ENCODE measurements at places on chromosomes 12 and 14.
A peak's percentile ranks its signal among the peaks of the same experiment; 100 is the strongest.

DNA sequence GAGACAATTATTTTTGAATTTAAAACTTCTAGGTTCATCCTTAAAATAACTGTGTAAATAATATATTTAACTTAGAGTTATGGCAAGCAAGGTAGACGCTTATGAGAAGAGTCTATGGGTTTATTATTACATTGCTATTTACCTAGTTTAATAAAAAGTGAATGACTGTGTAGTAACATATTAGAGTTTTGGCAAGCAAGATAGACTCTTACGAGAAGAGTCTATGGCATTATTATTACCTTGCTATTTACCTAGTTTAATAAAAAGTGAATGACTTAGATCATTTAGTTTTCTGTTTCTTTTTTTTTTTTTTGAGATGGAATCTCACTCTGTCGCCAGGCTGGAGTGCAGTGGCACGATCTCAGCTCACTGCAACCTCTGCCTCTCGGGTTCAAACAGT lies 3.8 kb downstream of the RNF34 start:
- DNase-seq = no peak

GRCh38 chr12:118327391-118327790 lies 45.3 kb downstream of the TAOK3 start:
- DNase-seq = no peak

GRCh38 chr12:21614506-21614905 lies 9.9 kb upstream of the GYS2 start:
- DNase-seq = no peak

GRCh38 chr12:113088971-113089756 lies 32.6 kb downstream of the DTX1 start:
- no peak for DNase-seq

GRCh38 chr14:52877628-52878027 lies 73.2 kb downstream of the FERMT2 start:
- no peak for DNase-seq

- no peak for DNase-seq
Measured at GRCh38 chr14:88750945-88751344, 41.8 kb downstream of the EML5 start.

DNA sequence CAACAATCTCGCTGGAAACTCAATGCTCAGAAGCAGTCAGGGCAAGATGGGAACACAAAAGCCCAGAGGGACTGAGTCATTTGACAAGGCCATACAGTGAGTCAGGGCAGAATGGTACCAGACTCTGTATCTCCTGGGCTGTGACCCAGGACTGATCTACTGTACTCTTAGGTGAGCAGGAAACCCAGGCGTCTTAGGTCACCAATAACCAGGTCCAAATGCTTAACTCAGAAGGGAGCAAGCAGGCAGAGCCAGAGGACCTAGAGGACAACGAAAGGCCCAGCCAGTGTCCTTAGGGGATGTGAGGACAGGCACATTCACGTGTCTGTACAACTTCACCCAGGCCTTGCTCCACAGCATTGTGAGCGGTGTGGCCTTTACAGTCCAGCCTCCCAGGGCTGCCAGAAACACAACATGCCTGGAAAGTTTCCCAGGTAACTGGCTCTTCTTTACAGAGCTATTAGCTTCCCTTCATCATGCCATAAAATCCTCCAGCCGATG lies 69.9 kb downstream of the ARL6IP4 start:
- DNase-seq = no peak

- DNase-seq = no peak
Measured at GRCh38 chr12:79689061-79689476, 1.7 kb downstream of the PAWR start.

DNA sequence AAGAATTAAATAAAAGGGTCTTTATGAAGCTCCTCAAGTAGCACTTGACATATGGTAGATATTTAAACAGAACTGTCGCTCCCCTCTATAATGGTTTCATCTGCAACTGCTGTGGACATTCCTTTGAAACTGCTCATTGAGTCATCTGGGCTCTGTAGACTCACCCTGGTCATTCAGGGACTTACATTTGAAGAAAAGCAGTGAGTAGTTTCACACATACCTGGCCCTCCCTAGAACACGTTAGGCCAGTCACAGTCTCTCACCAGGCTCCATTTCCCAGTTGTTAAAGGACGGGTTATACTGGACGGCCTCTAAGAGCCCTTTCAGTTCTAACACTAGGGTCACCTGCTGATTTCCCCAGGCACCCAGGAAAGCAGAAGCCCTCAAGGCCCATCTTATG lies 217.0 kb downstream of the BCL11B start:
- no peak for DNase-seq

- no peak for DNase-seq
Measured at GRCh38 chr12:48572326-48572725, 2.5 kb upstream of the LALBA start.

DNA sequence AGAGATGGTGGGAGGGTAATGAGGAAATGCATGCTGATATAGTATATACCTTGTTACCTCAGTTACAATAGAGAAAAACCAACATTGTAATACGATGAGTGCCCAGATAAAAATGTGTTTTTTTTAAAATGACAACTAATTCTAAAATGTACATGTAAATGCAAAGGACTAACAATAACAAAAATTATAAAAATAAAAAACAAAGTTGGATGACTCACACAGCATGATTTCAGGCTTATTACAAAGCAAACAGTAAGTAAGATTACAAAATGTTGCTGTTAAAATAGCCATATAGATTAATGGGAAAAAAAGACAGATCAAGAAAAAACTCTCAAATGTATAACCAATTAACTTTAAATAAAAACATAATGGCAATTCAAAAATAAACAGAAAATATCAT lies 1099.4 kb downstream of the FSCB start:
- no peak for DNase-seq

GRCh38 chr14:51293912-51294389 lies 53.9 kb downstream of the TMX1 start:
- DNase-seq = no peak

GRCh38 chr12:104855599-104855998 lies 102.5 kb downstream of the SLC41A2 start:
- no peak for DNase-seq

DNA sequence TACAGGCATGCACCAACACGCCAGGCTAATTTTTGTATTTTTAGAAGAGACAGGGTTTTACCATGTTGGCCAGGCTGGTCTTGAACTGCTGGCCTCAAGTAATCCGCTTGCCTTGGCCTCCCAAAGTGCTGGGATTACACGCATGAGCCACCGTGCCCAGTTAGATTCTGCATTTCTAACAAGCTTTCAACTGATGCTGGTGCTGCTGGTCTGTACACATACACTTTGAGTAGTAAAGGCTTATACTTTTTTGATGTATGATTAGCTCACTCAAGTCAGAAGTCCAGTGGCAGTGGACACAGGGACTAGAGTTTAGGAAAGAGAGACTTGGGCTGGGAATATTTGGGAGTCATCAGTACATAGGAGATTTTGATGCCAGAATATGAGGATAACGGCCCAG lies 2.2 kb upstream of the TBC1D15 start:
- no peak for DNase-seq

- DNase-seq = no peak
Measured at GRCh38 chr12:22993609-22994315, 368.8 kb downstream of the ETNK1 start.

GRCh38 chr12:59059088-59059935 lies 139.0 kb upstream of the LRIG3 start:
- DNase-seq = no peak

- no peak for DNase-seq
Measured at GRCh38 chr12:59649203-59649602, 53.4 kb downstream of the SLC16A7 start.

DNA sequence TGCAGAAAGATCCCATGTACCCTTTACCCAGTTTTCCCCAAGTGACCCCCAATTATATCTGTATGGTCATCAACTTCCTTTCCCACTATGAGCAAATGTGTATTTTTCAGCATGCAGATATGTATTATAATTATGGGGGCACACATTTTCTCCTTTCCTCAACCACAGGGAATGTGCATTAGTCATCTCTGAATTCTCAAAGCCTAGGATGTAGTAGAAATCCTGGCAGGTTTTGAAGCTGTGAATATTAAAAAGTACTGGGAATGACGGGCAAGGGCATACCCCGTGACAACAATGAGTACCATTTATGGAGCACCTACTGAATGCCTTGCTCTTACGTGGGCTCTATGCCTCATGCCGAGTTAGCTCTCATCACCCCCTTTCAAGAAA lies 71.5 kb downstream of the VWF start:
- DNase-seq = no peak

GRCh38 chr12:53820514-53821306 lies 68.9 kb upstream of the CISTR start:
- no peak for DNase-seq

GRCh38 chr12:11724888-11725311 lies 75.4 kb downstream of the ETV6 start:
- DNase-seq = no peak

DNA sequence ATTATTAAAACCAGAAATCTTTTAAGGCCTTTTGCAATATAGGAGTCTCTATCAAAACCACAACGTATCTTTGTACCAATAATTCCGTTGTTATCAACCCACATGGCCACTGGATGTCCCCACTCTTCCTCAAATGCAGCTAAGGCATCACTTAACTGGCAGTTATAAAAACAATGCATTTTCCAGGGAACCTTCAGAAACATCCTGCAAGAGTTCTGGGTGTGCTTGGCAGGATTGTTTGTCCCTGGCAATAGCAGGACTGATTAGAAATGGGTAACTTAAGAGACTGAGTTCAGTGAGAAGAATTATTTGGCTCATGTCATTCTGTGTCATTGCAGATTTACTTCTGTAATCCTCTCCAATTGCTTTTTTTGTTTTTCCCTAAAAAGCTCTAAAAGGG lies 112.0 kb downstream of the SLC15A5 start:
- peak; percentile 54 for DNase-seq

- DNase-seq = no peak
Measured at GRCh38 chr14:22925513-22925912, 3.7 kb downstream of the PRMT5 start.

DNA sequence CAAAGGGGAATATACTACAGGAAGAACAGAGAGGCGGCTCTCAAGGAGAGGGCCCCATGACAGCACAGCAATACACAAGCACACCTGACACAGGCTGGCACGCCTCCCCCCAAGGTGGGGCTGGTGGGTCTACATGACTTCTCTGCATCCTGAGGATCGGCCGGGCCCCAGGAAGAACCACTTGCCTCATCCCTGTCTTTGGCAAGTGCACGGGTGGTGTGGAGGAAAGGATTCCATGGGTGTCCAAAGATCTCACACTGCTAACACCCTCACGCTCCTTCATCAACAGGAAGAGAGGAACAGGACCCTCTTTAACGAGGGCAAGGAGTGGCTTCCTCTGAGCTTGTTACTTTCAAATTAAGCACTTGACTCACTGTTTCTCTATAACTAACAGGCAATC lies 7.3 kb downstream of the VAMP1 start:
- peak; percentile 29 for DNase-seq

GRCh38 chr14:32078023-32078857 lies 1.1 kb downstream of the ARHGAP5 start:
- DNase-seq = no peak

- DNase-seq = no peak
Measured at GRCh38 chr12:109720152-109720856, 6.7 kb downstream of the FAM222A start.

DNA sequence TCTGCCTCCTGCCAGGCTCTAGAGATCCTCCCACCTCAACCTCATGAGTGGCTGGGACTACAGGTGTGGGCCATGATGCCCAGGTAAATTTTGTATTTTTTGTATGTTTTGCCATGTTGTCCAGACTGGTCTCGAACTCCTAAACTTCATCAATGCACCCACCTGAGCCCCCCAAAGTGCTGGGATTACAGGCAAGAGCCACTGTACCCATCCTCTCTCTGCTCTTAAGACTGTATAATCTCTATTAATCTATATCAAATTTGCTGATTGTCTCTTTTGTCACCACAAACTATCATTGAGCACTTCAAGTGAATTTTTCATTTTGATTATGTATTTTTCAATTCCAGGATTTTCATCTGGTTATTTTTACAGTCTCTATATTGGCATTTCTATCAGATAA lies 440.3 kb downstream of the NOVA1 start:
- no peak for DNase-seq

- no peak for DNase-seq
Measured at GRCh38 chr14:77122526-77123125, 19.0 kb downstream of the ZDHHC22 start.

DNA sequence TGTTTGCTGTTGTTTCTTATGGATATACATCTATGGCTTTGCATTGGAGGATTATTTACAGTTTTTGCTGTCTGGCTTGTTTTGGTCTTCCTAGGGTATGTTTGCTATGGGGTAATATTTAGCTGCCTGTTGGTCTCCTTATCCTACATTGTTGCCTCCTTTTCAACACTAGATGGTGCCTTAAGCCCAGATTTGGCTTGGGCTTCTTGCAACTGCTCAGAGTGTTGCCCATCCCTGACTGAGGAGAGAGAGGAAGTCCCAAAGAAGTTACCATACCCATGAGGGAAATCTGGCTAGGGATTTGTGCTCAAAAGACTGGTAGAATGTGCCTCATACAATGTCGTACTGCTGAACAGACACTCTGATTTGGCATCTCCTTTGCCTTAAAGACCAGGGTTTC lies 94.6 kb upstream of the MUCL1 start:
- DNase-seq = peak; percentile 49

DNA sequence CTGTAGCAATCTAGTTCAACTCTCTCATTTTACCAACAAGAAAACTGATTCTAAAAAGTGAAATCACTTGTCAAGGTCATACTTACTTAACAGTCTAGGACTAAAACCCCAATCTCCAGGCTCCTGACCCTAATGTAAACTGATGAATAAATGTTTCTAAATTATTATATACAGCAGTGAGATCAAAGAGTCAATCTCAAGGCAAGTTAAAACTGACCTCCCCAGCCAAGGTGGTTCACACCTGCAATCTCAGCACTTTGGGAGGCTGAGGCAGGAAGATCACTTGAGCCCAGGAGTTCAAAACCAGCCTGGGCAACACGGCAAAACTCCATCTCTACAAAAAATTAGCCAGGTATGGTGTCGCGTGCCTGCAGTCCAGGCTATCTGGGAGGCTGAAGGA lies 15.3 kb downstream of the CLIP1 start:
- DNase-seq = no peak

GRCh38 chr14:45426685-45427282 lies 173.8 kb upstream of the MIS18BP1 start:
- DNase-seq = no peak

DNA sequence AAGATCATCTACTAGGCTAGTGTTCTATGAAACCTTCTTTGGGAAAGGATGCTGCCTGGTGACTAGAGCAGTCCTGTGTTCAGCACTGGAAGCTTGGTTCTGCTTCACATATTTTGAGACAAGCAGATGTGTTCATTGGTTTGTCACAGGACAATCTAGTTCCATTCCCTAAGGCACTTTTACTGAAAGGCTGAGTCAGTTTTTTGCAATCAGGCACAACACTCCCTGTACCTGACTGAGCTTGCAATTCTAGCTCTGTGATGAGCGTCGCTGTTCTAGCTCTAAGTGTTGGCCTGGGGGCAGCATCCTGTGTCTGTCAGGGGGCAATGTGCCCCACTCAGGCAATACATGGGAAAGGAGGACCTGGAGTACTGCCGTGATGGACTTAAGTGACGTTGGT lies 144.4 kb downstream of the CAND1 start:
- DNase-seq = no peak

DNA sequence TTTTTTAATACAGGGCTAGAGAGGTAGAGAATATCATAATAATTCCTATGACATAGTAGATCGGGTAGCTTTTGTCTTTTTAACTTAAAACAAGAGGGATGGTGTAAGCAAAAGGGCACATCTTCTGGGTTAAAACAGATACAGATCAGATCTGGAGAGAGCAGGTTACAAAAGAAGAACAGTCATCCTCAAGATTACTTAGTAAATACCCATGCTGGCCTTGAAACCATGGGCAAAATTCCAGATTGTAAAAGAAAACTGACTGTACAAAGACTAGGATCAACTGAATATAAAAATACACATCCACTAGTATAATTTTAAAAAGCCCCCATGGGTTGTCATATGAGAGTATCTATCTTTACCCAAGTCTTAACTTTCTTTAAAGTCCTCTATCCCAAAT lies 76.7 kb downstream of the MED13L start:
- no peak for DNase-seq
